G401 (cell line): ENCODE measurements at places on chromosomes 3 and 15. TPM values are rescaled to one million over a fixed set of nuclear protein-coding genes. Genes with fewer than 3 reads are reported as not detected.

GRCh38 chr3:74883690-74884089 lies 269.2 kb upstream of the CNTN3 start:
- no peak for DNase-seq

DNA sequence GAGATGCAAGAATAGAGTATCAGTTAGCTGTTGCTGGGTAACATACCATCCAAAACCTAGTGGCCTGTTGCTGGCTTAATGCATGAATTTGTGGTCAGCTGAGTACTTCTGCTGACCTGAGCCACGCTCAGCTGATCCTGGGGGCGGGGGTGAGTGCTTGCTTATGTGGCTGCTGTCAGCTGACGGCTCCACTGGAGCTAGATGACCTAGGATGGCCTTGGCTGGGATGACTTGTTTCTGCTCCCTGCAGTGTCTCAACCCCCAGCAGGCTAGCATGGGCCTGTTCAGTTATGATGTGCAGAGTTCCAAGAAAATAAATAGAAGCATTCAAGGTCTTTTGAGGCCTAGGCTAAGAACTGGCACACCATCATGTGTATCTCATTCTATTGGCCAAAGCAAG lies 63.9 kb downstream of the FBLN2 start:
- peak; percentile 10 for DNase-seq

GRCh38 chr15:43376017-43376705 lies 5.3 kb downstream of the TUBGCP4 start:
- peak; percentile 39 for DNase-seq

The AHSG gene
- not detected in 2 replicates for total RNA-seq

GRCh38 chr15:39747326-39747725 lies 35.3 kb downstream of the FSIP1 start:
- no peak for DNase-seq

The KLF15 gene
- 5.9 and 8.7 TPM in 2 replicates for total RNA-seq

GRCh38 chr3:47652142-47652541 lies 73.5 kb upstream of the CSPG5 start:
- DNase-seq = no peak

The GOLGA8M gene
- not detected in 2 replicates for total RNA-seq

The ANKRD34C gene
- not detected in 2 replicates for total RNA-seq

The SNX22 gene
- total RNA-seq = 18.2 and 24.7 TPM in 2 replicates

GRCh38 chr3:182626484-182627467 lies 166.5 kb upstream of the ATP11B start:
- no peak for DNase-seq

GRCh38 chr3:28667646-28668621 lies 319.3 kb upstream of the AZI2 start:
- DNase-seq = peak; percentile 52

The SLC22A13 gene
- not detected in 2 replicates for total RNA-seq

The ZXDC gene
- total RNA-seq = 11.4 and 18.9 TPM in 2 replicates

DNA sequence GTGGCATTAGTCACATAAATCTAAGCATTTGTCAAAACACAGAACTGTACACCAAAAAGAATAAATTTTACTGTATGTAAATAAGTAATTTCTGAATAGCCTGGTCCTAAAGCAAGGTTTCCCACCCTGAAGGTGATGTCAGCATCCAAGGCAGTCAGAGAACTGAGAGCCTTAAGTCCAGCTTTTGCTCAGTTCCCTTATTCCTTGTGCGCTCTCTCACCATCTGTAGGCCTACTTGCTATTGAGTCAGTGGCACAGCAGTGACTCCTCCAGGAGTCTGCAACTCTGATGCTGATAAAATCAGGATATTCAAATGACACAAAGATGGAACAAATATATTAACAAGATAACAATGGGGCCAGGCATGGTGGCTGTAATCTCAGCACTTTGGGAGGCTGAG lies 22.3 kb downstream of the VPS39 start:
- DNase-seq = no peak

- DNase-seq = no peak
These were observed 13.5 kb upstream of the SUCNR1 start for GRCh38 chr3:151859905-151860304.

DNA sequence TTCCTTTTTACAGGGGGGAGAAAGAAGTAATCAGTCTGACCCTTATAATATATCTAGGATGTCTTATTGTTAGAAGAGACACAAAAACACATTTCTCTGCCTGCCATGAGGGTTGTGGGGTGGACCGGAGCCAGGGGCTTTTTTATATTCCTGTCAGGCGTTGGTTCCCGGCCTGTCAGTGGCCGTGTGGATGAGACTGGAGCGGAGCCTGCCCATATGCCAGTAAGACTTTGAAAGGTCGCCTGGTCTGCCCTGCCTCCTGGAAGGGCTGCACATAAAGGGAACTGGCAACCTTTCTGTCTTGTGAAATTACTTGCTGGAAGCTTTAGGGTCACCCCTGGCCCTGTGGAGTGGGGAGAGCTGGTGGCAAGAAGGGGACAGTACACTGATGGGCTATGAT lies 34.7 kb downstream of the MAP3K13 start:
- DNase-seq = peak; percentile 69

The ERICH6 gene
- total RNA-seq = not detected in 2 replicates

DNA sequence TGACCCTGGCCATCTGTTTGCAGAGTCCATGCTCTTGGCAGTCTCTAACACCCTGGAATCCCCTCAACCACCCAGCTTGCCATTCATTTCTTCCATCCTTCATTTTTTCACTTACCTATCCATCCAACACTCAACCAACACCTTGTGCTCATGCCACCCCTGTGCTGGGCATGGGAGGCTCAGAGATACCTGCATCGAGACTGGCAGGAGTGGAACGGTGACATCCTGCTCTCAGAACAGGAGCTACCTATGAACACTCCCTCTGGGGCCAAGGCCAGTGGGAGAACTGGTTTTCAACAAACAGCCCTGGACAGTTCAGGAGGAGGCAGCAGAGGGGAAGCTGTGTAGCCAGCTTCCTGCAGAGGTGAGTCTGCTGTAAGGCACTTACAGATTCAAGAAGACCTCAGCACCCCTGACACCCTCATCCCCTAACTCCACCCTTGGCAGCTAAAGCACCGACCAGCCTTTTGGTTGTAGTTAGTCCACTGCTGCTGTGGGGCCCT lies 19.5 kb upstream of the ATP2B2 start:
- no peak for DNase-seq

The SI gene
- total RNA-seq = not detected in 2 replicates

DNA sequence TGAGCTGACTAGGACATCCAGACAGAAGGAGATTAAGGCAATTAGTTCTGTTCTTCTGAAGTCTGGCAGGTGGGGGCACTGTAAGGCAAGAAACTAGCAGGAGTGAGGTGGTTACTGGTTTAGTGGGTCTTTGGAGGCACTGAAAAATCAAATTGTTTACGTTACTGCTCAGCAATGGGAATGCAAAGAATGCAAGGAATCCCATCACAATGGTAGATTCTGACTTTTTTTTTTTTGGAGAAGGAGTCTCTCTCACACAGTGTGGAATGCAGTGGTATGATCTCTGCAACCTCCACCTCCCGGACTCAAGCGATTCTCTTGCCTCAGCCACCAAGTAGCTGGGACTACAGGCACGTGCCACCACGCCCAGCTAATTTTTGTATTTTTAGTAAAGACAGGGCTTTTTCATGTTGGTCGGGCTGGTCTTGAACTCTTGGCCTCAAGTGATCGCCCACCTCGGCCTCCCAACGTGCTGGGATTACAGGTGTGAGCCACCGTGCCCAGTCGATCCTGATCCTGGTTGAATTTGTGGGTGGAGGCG lies 16.4 kb downstream of the FAM107A start:
- DNase-seq = peak; percentile 39

DNA sequence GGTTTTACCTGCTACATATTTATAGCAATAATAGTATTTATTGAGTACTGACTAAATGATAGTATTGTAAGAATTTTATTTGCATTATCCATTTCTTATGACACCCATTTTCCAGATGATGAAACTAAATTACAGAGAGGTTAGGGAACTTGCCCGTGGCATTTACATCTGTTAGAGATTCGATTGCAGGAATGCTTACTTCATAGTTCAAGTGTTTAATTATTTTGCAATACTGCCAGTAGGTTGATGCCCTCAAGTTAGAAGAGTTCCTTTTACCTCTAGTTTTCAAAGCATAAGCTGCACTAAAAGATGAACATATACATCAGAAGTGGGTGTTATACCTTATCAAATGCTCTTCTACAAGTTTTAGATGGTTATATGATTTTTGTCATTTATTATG lies 362.8 kb upstream of the RGMA start:
- DNase-seq = no peak

- no peak for DNase-seq
These were observed 79.1 kb upstream of the ABI3BP start for GRCh38 chr3:101072300-101072699.

The TEX55 gene
- not detected in 2 replicates for total RNA-seq

DNA sequence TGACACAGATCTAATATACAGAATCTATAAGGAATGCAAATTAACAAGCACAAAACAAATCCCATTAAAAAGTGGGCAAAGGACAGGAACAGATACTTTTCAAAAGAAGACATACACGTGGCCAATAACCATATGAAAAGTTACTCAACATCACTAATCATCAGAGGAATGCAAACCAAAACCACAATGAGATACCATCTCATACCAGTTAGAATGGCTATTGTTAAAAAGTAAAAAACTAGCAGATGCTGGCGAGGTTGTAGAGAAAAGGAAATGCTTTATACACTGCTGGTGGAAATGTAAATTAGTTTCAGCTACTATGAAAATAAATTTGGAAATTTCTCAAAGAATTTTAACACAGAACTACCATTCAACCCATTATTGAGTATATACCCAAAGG lies 50.7 kb downstream of the ADAMTS17 start:
- no peak for DNase-seq

DNA sequence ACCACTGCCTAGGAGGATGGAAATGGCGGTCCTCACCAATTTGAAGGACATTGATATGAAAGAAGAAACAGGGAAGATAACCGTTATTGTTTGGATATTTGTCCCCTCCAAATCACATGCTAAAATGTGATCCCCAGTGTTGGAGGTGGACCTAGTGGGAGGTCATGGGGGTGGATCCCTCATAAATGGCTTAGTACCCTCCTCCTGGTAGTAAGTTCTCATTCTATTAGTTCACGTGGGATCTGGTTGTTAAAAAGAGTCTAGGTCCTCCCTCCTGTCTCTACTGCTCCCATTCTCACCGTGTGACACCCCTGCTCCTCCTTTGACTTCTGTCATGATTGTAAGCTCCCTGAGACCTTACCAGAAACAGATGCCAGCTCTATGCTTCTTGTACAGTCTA lies 30.5 kb downstream of the TLNRD1 start:
- DNase-seq = no peak

DNA sequence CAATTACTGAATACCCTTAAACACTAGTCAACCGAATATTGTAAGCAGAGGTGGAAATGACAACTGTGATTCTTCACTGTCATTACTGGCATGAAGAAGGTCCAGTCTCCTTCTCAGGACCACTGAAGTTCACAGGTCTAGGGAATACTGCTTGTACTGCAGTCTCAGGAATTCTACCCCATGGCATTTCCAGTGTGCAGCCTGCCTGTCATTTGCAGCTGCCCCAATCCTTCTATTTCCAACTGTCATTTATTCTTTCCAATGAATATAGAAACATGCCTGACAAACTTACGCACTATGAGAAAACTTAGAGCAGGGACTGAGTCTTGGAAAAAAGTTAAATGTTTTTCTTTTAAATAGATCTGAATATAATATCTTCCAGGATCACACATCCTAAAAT lies 308.0 kb upstream of the THBS1 start:
- no peak for DNase-seq

The FEZF2 gene
- total RNA-seq = not detected in 2 replicates

The CYP11A1 gene
- total RNA-seq = not detected in 2 replicates

GRCh38 chr3:160134454-160134853 lies 90.8 kb upstream of the C3orf80 start:
- DNase-seq = no peak

GRCh38 chr3:48122504-48122903 lies 65.7 kb downstream of the CDC25A start:
- DNase-seq = no peak

GRCh38 chr3:164390046-164390445 lies 688.2 kb downstream of the SI start:
- DNase-seq = no peak

The SLC7A14 gene
- 0.06 and 0.10 TPM in 2 replicates for total RNA-seq

The STRIT1 gene
- total RNA-seq = not detected in 2 replicates

- DNase-seq = no peak
These were observed at the start of gene GRAMD2A for GRCh38 chr15:72197460-72198355. GRAMD2A (minus strand) TSS chr15:72197787.

DNA sequence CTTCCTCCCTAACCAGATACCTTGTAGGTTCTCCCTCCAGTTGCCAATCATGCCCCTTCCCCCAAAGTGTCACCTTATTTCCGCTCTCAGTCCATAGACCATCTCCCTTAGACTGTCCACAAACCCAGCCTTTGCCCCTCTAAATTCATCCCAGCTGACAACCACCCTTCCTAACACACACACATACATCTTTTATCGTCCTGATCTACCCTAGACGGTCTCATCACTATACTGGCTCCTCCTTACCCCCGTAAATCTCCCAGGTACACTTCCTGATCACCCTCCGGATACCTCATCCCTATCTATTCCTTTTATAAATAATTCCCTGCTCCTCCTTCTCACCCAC lies 828 bp downstream of the THOC7 start:
- no peak for DNase-seq

DNA sequence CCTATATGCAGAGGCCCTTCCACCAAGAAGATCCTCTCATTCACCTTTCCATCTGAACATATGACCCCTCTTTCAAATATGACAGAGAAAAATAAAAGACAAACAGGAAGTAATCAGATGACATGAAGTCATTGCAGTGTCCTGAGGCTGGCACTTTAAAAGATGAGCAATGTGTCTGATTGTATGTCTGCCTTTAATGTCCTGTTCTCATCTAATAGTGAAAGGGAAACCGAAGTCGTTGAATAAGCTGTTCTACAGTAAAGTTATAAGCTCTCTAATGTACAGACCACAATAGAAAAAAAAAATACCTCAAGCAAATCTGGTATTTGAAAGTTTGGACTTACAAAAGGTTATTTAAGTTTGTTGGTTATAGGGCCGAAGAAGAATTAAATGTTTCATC lies 243.0 kb downstream of the CLSTN2 start:
- DNase-seq = no peak

- no peak for DNase-seq
These were observed 62.7 kb downstream of the KLHL6 start for GRCh38 chr3:183492849-183493179.

The IL12A gene
- 0.49 and 1.4 TPM in 2 replicates for total RNA-seq

- no peak for DNase-seq
These were observed 294.8 kb downstream of the MCTP2 start for GRCh38 chr15:94526071-94526689.

DNA sequence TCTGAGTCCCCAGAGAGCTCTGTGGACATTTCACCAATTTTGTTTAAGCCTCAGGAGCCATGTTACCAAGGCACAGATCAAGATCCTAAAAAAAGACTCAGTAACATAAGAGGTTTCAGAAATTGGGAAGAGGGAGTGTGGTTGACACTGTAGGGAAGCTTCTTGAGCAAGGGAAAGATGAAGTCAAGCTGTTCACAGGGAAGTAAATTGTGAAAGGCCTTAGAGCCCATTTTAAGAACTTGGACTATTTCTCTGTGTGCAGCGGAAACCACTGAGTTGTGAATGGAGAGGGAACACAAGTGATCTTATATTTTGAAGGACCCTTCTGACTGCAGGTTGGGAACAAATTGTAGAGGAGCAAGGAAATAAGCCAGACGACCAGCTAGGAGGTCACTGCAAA lies 18.7 kb downstream of the BCL2A1 start:
- DNase-seq = no peak
